HFFc6 (cell line): ENCODE measurements at places on chromosomes 4 and X. TPM values are rescaled to one million over a fixed set of nuclear protein-coding genes. Genes with fewer than 3 reads are reported as not detected.

SPATA4 gene
- not detected in 2 replicates for total RNA-seq

DNA sequence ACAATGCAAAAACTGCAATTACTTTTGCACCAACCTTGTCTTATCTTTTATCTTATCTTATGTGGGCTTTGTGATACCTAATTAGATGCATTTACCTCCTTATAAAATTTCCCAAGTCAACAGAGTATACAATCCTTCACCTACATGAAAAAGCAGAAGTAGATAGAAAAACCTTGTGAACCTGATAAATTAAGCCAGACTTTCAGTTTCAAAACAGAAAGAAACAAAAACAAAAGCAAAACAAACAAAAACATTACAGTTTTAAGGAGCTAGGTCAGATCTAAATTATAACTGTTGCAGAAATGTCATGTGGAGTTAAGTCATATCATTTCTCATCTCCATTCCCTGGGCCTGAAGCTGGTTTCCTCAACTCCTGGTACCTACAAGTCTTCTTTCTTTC, 24.9 kb upstream of the CXXC4 start:
- no peaks in the 10 kb centered on the region for H3K27me3 ChIP-seq
- H3K36me3 ChIP-seq, result no peaks in the 10 kb centered on the region
- no peak overlapping the region for H3K4me3 ChIP-seq
- no peaks in the 10 kb centered on the region for H3K4me1 ChIP-seq

DNA sequence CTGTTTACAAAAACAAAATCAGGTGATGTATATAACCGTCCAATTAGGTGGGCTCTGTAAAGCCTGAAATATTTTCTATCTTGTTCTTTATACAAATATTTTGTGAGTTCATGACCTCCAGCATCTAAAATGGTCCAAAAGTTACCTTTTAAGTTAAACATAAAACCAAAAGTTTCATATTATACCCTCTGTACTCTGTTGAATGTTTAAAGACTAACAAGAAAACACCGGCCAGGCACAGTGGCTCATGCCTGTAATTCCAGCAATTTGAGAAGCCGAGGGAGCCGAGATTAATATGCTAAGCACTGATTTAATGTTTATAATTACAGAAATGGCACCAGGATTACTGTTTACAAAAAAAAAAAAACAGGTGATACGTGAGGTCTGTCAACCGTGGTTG, 328.4 kb downstream of the DHRSX start:
- H3K27ac ChIP-seq, result no peak overlapping the region
- peaks cover 12% of the 10 kb centered on the region for H3K36me3 ChIP-seq
- H3K4me3 ChIP-seq, result no peak overlapping the region

CFAP47 gene
- total RNA-seq, result not detected in 3 replicates

- H3K4me3 ChIP-seq, result no peak overlapping the region
- peaks cover 4% of the 10 kb centered on the region for H3K36me3 ChIP-seq
- no peaks in the 10 kb centered on the region for H3K27me3 ChIP-seq
Observed at GRCh38 chr4:101334963-101335572, 12.3 kb downstream of the PPP3CA start.

- no peak for DNase-seq
- no peaks in the 10 kb centered on the region for H3K36me3 ChIP-seq
- H3K27me3 ChIP-seq, result peaks cover 5% of the 10 kb centered on the region
- H3K27ac ChIP-seq, result 0 out of 2 replicates have a peak overlapping the region, but pooled peaks have one; percentile 26
- H3K4me3 ChIP-seq, result peak overlapping the region; percentile 89
Observed at GRCh38 chr4:123399627-123400358, 3.2 kb downstream of the SPRY1 start.

SYTL4 gene
- total RNA-seq, result 4.4 and 8.4 TPM in 2 replicates

DNA sequence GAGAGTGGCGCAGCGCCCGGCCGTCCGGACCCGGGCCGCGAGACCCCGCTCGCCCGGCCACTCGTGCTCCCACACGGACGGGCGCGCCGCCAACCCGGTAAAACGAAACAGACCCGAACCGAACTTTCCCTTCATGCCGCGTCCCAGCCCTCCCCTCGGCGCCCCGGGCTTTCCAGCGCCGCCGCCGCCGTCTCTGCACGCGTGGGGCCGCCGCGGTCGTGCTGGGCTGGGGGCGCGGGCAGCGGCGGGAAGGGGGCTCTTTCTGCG, 222 bp downstream of the SMAD1 start:
- no peaks in the 10 kb centered on the region; the same call in 1 of the 2 replicates for H3K27me3 ChIP-seq
- no peaks in the 10 kb centered on the region for H3K36me3 ChIP-seq
- peaks cover 13% of the 10 kb centered on the region for H3K4me1 ChIP-seq
- peak overlapping the region; percentile 86 for H3K4me3 ChIP-seq

DNA sequence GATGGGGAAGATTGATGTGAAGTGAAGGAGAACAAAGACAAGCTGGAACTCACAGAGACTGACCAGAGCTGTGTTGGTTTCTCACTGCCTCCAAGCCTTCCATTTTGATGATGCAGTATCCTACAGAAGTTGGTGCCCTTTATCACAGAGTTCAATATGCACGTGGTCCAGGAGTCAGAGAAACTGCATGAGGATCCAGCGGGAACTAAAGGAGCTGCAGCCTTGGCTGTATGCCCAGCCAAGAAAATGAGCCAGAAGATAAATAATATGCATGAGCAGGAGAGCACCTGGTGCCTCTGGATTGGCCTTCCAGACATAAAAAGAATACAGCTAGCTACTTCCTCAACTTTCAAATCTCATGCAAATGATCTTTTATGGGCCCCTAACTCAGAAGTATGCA, 44.3 kb upstream of the DCLK2 start:
- peaks cover 36% of the 10 kb centered on the region for H3K4me1 ChIP-seq
- H3K27me3 ChIP-seq, result no peaks in the 10 kb centered on the region; the same call in 1 of the 2 replicates
- no peak overlapping the region for H3K27ac ChIP-seq
- H3K36me3 ChIP-seq, result no peaks in the 10 kb centered on the region
- DNase-seq, result no peak

GRCh38 chr4:150283689-150284088, 205.4 kb downstream of the DCLK2 start:
- peak overlapping the region; percentile 98 for H3K27ac ChIP-seq
- H3K4me1 ChIP-seq, result peaks cover 81% of the 10 kb centered on the region
- no peaks in the 10 kb centered on the region; the same call in 1 of the 2 replicates for H3K36me3 ChIP-seq
- H3K27me3 ChIP-seq, result peaks cover 7% of the 10 kb centered on the region
- peak; percentile 96 for DNase-seq

DNA sequence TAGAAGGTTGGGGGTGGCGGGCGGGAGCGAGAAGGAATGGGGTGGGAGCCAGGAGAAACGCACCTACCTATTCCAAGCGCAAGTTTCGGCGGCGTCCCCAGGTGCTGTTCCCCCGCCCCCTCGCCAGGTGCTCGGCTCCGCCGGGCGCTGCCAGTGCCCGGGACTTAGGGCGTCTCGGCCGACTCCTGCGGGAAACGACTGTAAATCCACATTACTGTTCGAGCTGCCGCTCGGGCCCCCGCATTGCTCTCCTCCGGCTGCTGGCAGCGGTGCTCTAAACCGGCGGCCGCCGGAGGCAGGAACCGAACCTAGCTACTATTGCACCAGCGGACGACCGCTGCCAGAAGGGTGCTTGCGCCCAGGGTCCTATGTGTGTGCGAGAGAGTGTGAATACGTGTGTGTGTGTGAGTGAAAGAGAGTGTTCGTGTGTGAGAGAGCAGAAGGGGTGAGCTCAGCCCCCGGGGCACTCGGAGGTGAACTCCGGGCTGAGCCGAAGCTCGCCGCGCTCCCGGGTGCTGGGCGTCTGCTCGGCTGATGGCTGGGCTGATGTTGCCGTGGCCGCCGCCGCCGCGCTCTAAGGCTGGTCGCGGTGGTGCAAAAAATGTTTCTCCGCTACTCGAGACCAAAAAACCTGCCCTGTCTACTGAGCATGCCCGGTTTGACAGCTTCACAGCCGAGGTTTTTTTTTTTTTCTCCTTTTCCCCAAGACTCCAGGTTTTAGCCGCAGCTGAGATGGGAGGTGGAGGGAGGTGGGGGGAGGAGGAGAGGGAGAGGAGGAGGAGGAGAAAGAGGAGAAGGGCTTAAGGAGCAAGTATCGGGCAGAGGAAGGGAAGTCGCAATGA, 115.7 kb upstream of the TEX13C start:
- H3K36me3 ChIP-seq, result no peaks in the 10 kb centered on the region
- H3K4me3 ChIP-seq, result no peak overlapping the region
- H3K4me1 ChIP-seq, result no peaks in the 10 kb centered on the region
- peaks cover 4% of the 10 kb centered on the region for H3K27me3 ChIP-seq
- DNase-seq, result no peak

DNA sequence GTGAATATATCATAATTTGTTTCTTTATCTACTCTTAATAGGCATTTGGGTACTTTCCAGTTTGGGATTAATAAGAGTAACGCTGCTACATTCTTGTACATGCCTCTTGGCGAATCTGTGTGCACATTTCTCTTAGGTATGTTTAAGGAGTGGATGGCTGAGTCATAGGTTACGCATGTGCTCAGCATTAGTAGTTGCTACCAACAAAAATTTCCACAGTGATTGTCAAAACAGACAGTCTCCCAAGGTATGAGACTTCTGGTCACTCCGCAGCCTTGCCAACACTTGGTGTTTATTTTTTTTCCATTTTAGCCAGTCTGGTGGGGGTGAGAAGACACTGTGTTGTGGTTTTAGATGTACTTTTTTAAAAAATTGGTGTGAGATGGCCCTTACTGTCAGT, 44.6 kb downstream of the FGFBP1 start:
- peak overlapping the region; percentile 88 for H3K27ac ChIP-seq
- peak; percentile 98 for DNase-seq

ADH7 gene
- not detected in 3 replicates for total RNA-seq

- H3K27me3 ChIP-seq, result peaks cover 14% of the 10 kb centered on the region
- H3K4me3 ChIP-seq, result peak within 1 kb of the TSS; percentile 80
- H3K27ac ChIP-seq, result no peak within 1 kb of the TSS
- peak; percentile 10 for DNase-seq
Observed at GRCh38 chr4:118034053-118034785, at the start of gene NDST3. Gene NDST3 (plus strand): TSS chr4:118034486. CDS start chr4:118053911, 19,425 bp downstream.

- peak overlapping the region; percentile 88; the same call in 1 of the 2 replicates for H3K4me3 ChIP-seq
- H3K4me1 ChIP-seq, result peaks cover 34% of the 10 kb centered on the region
- no peaks in the 10 kb centered on the region; the same call in 1 of the 2 replicates for H3K36me3 ChIP-seq
- DNase-seq, result no peak
Observed at GRCh38 chr4:4853921-4854648, 5.4 kb upstream of the MSX1 start.

DUSP9 gene
- total RNA-seq, result not detected in 3 replicates

SHOX gene
- 27.1 to 38.8 TPM (median 38.6 TPM) in 3 replicates for total RNA-seq

GRCh38 chrX:135489542-135489941, 30.9 kb upstream of the INTS6L start:
- DNase-seq, result no peak
- H3K4me1 ChIP-seq, result no peaks in the 10 kb centered on the region
- H3K27ac ChIP-seq, result no peak overlapping the region
- peaks cover 1% of the 10 kb centered on the region; the same call in 1 of the 2 replicates for H3K27me3 ChIP-seq

BTC gene
- total RNA-seq, result not detected in 3 replicates

DNA sequence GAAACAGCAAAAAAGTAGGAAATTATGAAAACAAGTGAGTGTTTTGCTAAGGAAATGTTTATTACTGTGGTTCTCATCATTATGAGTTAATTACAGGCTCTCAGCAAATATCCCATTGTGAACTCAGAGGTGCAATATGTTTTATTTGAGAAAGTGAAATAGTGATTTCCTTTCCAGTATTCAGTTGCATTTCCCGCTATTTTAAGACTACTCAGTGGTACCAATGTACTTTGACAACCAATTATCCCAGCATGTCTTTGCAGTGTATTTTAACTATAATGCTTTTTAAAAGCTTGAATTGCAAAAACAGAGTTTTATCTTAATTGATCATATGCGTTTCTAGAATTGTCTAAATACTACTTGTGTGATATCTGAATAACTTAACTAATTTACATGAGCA, 383.8 kb upstream of the TENM3 start:
- H3K27me3 ChIP-seq, result peaks cover 9% of the 10 kb centered on the region
- H3K36me3 ChIP-seq, result no peaks in the 10 kb centered on the region
- no peak overlapping the region for H3K4me3 ChIP-seq
- H3K4me1 ChIP-seq, result peaks cover 12% of the 10 kb centered on the region
- DNase-seq, result no peak

DNA sequence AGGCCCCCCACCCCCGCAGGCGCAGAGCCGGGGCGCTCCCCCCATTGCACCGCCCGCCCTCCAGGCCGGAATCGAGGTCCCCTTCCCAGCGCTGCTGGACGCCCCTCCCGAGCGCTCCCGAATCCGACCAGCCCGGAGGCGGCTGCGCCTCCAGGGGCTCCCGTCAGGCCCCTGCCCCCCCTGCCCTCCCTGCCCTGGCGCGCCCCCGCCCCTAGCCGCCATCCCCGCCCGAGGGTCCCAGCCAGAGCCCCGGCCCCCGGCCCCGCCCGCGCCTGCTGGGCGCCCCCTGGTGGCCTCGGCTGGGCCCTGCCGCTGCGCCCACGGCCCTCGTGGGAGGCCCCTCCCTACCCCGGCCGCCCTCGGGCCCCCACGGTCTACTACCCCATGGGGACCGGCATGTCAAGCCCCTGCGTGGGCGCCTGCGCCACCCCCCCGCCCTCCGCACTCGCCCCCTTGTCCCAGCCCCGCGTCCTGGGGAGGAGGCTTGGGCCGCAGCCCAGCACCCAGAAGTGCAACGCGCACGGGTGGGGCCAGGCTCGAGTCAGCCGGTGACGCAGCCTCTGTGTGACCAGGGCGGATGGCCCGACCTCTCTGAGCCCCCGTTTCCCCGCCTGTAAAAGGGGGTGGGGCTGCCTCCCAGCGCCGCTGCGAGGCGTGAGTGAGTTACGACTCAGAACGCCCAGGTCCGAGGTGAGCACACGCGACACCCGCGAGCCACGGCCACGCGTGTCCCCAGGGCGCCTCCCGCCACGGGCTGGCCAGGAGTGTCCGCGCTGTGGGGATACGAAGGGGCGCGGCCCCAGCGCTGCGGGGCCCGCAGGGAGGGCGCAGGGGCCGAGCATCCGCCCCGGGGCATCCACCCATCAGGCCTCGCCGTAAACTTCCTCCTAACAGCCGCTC, 104.9 kb downstream of the FAM53A start:
- 0 out of 2 replicates have a peak, but pooled peaks cover 5% of the 10 kb centered on the region for H3K4me1 ChIP-seq
- peak overlapping the region; percentile 79 for H3K4me3 ChIP-seq
- H3K36me3 ChIP-seq, result no peaks in the 10 kb centered on the region

DNA sequence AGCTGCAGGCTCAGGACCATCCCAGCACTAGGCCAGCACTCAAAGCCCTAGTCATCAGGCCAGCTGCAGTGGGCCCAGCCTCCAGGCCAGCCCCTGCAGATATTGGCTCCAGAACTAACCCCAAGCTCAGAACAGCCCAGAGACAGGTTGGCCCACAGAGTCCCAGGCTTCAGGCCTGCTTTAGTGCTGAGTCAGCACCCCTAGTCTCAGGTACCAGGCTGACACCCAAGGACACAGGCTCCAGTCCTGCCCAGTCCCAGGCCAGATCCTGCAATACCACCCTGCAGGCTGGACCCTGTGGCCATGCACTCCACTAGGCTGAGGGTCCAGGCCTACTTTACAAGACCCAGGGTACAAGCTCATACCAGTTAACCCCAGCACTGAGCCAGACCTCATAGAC, 234.4 kb upstream of the GPRIN3 start:
- H3K4me1 ChIP-seq, result peaks cover 22% of the 10 kb centered on the region
- no peak for DNase-seq
- no peak overlapping the region for H3K4me3 ChIP-seq
- no peaks in the 10 kb centered on the region for H3K36me3 ChIP-seq

GRCh38 chr4:113355550-113356371, 306.3 kb downstream of the ANK2 start:
- peaks cover 21% of the 10 kb centered on the region for H3K4me1 ChIP-seq
- H3K27me3 ChIP-seq, result peaks cover 28% of the 10 kb centered on the region
- peaks cover 16% of the 10 kb centered on the region for H3K36me3 ChIP-seq
- peak overlapping the region; percentile 62; the same call in 1 of the 2 replicates for H3K27ac ChIP-seq
- H3K4me3 ChIP-seq, result peak overlapping the region; percentile 38
